ENCODE measurements at places on chromosomes 4 and X.

DNA sequence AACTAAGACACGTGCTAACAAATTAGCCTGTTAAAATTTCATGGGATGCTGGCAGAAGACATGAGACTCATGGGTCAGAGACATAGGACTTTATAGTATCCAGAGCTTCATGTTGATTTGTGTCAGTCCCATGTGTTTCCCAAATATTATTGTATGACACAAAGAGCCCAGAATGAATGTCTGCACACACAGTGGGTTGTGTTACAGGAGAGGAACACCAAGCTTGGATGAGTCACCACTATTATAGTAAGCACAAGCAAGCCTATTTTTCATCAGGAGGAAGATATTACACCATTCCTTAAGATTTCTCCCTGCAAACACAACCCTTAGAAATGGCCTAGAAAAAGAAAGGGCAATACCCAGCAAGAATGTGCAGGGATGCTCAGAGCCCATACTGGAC is 15.4 kb downstream of the BBS12 start:
- DNase-seq: no peak

DNA sequence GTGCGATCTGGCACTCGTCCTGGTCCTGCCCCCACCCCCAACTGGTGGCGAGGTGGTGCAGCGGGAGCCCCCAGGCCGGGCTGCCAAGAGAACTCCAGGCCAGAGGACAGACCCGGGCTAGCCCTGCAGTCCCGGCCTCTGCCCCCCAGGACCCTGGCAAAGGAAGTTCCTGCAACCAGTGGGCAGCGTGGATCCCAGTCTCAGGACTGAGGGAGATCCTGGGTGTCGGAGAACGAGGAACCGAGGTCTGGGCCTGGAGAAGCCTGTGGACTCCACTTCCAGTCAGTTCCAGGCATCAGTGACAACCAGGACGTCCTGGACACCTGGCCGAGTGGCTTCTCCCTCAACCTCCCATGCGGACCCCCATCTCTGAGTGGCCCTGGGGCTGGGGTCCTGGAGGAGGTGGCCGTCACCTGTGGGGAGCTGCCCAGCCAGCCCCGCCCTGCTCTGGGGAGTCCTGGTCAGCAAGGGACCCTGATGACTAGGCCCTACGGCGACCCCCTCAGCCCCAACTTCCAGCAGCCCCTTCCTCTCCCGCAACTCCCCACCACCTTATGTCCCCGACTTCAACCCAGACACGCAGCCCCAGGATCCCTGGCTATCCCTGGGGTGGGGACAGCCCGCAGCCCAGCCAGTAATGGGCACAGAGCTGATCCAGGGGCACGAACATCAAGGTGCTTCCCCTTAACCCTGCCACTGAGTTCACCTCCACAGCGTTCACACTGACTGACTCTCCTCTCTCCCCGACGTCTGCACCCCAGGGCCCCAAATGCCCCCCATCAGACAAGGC is 53.7 kb upstream of the NKX1-1 start:
- no peak for DNase-seq

DNA sequence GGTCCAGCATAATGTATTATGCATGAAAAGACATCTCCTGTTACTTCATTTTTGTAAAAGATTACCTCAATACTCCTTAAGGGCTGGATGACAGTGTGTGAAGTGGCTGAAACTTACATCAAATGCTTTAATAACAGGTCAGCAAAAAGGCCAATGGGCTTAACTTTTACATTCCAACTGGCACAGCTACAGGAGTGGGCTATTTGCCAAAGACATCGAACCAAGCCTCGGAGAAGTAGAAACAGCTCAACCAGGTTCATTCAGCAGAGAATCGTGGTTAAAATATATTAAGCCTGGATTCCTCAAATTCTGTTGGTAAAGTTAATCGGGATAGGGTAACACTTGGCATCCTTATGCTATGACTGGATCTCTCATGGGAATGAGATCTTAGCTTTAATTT is 639.7 kb downstream of the TRIML1 start:
- DNase-seq: no peak

DNA sequence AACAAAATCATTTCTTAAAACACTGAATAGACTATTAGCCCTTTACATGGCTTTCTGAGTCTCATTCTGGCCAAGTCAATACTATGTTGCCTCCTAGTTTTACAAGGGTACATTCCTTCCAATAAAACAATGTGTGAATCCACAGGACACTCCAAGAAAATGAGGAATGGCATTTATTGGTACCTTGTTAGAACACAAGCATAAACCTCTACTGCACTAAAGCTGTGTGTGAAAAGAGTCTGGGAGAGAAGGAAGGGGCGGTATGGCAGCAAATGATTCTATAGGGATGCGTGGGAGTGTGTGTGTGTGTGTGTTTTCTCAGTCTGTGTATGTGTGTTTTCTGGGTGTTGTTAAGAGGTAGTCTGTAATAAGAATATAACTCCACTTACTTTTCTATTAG is 48.9 kb downstream of the CXCL1 start:
- no peak for DNase-seq

GRCh38 chr4:15965325-15965724 is 2.4 kb upstream of the FGFBP2 start:
- no peak for DNase-seq

DNA sequence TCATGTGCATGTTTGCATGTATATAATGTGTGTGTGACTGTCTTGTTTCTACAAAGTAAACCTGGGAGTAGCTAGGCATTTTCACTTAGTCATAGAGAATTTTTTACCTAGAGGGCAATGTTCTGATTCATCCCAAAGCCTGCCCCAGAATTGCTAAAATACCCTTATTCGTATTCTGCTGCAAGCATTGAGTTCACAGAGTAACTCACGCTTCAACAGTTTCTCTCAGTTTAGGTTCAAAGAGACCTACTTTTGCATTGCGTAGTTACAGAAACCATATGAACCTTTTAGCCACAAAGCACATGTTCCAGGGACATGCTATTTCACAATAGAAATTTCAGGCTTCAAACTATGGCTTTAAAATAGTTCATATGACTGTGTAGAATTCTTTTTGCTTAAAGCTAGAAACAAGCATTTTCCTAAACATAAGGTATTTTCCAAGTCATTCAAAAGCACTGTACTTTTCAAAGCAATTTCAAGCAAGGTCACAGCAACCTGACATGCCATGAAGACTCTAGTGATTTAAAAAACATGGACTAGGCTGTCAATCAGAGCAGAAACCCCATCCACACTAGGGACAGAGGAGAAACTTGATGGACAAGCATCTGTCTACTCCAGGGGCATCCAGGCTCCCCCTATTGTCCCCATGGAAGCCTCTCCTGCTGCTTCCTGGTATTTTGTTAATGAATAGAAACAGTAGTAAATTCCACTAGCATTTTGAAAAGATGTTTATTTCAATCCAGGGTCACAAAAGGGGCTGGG is 81.5 kb upstream of the MAPK10 start:
- no peak for DNase-seq

DNA sequence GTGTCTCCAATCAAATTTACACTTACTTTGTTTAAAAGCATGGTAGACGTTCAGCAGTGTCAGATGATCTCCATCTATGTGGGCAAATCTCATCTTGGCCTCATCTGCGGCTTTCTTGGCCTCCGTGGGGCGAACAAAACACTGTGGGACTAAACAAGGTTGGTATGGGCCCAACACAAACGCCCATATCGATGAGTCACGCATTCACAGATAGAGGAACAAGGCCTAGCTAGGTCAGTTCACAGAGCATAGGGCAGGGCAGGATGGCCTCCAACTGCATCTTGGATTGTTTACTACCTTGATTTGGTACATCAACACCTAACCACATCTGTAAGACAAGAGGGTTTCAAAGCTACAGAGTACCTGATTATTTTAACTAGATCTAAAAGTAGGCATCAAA is 47.3 kb downstream of the DHX15 start:
- no peak for DNase-seq

DNA sequence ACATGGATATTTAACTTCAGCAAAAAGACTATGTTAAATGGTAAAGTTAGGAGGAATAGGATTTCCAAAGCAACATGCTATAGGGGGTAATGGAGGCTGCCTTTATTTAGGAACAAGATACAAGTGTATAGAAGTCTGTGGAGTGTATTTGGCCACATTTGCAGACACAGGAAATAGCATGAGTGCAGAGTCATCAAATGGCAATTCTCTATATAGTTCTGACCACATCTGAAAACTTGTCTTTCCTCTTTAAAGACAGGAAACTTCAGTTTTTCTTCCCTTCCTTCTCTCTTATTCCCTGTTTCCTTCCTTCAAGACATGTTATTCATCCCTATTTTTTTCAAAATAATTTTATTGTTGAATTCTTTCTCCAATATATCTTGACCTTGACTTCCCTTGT is 119.3 kb upstream of the PITX2 start:
- DNase-seq: no peak

DNA sequence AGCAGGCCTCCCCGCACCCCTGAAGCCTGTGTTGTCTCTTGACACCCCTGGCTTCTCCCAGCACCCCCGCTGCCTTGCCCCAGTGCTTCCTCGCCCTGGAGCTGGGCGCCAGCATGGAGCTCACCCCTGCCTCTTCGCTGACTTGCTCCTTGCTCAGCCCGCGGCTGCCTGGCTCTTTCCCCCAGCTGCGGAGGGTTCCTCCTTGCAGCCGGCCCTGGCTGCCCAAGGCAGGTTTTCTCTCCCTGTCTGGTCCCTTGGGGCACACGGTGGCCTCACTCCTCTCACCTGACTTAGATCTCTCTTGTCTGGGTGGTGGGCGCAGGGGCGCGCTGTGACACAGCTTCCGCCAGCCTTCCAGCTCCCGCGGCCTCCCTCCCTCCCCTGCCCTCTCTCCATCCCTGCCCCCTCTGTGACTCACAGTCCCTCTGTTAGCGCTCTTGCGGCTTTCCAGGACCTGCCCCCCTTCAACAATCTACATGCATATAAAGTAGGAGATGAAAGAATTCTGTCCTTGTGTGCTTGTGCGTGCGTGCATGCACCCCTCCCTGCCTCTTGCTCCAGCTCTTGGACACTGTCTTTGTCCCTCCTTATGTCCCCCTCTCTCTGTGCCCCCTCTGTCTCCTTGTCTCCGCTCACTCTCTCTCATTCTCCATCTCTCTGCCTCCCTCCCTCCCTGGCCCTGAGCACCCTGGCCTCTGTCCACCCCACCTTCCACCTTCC is 2.2 kb downstream of the PLXNB3 start:
- no peak for DNase-seq

DNA sequence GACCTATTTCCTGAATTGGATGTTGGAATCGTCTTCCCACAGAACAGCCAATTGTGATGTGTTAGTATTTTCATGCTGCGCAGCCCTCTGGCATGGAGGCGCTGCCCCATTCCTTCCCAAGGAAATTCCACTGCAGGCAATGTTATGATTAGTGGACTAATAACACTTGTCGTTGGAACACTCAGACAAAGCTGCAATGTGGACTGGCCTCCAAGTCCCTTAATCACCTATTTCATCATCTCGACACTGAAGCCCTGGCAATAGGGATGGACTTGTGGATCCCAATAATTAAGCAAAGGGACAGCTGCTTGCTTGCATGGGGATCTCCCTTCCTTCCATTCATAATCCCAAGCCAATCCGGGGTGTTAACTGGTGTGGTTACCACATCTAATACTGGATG is 78.8 kb upstream of the PLAC1 start:
- DNase-seq: no peak

DNA sequence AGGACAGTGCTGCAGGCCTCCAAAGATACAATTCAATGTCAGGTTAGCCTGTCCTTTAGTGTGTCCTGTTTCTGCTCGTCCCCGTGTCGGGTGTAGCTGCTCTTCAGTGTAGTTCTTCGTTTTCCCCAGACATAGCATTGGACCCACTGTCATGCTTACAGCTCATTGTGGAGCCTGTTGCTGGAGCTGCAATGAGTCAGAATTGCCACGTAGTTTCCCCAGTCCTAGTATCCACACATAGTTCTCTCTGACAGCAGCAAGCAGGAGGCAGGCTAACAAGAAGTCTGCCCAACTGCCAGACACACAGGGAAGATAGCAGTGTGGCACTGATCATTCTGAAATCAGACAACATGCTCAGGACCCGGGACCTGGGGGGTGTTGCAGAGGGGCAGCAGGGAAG is 49.2 kb downstream of the MOSPD2 start:
- no peak for DNase-seq

DNA sequence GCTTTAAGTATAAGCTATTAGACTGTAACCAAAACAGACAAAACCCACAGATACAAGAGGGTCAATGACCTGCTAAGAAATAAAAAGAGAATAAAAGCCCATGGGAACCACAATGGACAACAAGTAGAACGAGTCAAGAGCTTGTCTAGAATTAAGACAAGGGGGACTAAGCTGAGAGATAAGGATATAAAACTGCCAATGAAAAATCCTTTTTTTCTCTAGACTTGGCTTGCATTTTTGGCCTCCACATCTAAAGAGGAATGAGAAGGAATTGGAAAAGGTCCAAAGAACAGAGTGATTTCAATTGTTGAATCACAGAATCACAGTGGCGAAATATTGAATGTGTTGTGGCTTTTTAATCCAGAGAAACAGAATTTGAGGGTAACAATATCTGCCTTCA is 135.7 kb downstream of the QDPR start:
- DNase-seq: no peak

DNA sequence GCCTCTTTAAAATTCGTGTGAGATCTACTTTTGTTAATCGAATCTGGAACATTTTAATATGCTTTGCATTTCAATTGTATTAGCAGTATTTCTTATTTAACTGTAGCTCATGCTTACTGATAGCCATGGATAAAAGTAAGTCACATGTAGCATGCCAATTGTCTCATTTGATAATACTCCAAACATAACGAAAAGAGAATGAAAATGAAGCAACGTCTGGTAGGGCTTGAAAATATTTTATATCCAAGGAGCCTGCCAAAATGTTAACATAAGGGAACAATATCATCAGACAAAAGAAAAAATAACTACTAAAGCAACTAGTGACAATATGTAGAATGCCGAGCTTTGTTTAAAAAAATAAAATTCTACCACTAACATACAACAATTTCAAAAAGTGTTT is 94.1 kb upstream of the MID1 start:
- DNase-seq: no peak

- no peak for DNase-seq
Observed at GRCh38 chrX:40009462-40009851, 88.3 kb downstream of the BCOR start.

- no peak for DNase-seq
Observed at GRCh38 chr4:151667666-151668065, 93.1 kb downstream of the GATB start.

- no peak for DNase-seq
Observed at GRCh38 chrX:17531500-17531899, 156.5 kb downstream of the NHS start.

DNA sequence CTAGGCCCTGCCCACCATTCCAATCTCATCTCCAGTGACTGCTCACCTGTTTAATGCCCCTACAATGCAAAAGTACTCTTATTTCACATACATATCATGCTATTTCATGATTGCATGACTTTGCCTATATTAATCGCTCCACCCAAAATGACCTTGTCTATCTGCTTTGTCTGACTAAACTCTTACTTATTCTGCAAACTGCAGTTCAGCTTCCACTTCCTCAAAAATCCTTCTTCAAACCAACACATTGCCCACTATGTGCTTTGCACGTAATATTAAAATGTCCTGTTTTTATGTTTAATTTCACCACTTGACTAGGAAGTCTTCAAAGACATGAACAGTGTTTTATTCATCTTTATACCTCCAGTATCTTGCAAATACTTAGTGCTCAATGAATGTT is 229.6 kb downstream of the OPHN1 start:
- no peak for DNase-seq

GRCh38 chr4:173769568-173769967 is 239.5 kb upstream of the HAND2 start:
- no peak for DNase-seq

Measured in cerebellar nuclear complex (tissue), 1 donor.